ENCODE measurements at places on chromosomes 16 and 17.

DNA sequence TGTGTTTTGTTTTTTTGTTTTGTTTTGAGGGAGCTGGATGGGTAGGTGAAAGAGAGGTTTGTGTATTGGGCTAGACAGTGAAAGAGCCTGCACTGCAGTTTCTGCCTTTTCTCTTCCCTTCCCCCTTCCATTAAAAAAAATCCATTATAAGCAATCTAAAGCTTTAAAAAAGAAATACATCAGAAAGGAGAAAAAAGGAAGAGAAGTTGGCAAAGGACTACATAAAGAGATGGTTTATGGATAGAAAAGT lies 10.7 kb upstream of the EEF2K start:
- no peak for DNase-seq

DNA sequence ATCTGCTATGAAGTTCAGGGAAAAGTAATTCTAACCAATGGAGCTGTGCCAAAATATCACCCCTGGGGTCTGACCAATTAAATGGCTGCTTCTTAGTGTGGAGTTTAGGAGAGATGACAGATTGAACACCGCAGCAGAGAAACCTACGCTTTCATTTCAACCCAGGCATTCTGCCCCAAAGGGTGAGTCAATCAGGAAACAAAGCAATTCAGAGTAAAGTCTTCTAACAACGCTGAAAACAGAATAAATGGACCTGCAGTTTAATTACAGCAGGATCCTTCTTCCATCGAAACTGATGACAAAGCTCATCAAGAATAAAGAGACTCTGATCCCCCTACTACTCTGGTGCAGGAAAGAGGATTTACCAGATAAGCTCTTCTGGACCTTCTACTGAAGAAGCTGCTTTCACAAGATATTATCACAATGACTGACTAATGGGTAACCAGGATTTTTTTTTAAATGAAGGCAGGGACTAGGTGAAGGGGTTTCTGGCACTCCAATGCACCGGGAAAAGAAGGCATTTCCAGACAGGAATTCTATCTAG lies 16.7 kb downstream of the RFFL start:
- DNase-seq: no peak

GRCh38 chr16:85650844-85651628 lies 37.7 kb downstream of the GINS2 start:
- DNase-seq: no peak

DNA sequence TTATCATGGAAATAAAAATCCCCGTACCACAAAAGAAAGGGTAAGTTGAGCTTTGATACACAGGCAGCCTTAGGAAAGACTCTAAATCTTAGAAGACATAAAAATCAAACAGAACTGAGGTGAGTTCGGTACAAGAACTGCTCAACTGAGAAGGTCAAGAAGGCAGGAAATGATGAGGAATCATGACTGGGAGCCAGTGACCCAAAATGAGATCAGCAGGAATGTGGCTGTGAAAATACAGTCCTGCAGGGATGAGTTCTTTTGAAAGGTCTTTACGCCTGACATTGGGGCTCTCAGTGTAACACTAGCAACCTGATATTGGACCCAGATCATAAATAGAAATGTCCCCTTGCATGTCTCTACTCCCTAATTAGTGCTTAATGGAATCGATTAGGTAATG lies 56.3 kb upstream of the CDH11 start:
- DNase-seq: no peak

GRCh38 chr17:50945779-50946222 lies 79.6 kb upstream of the TOB1 start:
- no peak for DNase-seq

All from right renal cortex interstitium (tissue), 3 donors.